Right ventricle myocardium inferior (tissue), 1 donor: ENCODE measurements at places on chromosomes 7 and 10. TPM values are rescaled to one million over a fixed set of nuclear protein-coding genes. Genes with fewer than 3 reads are reported as not detected.

Gene FEZF1
- not detected for total RNA-seq

Gene DCLRE1A
- 6.8 TPM for total RNA-seq

DNA sequence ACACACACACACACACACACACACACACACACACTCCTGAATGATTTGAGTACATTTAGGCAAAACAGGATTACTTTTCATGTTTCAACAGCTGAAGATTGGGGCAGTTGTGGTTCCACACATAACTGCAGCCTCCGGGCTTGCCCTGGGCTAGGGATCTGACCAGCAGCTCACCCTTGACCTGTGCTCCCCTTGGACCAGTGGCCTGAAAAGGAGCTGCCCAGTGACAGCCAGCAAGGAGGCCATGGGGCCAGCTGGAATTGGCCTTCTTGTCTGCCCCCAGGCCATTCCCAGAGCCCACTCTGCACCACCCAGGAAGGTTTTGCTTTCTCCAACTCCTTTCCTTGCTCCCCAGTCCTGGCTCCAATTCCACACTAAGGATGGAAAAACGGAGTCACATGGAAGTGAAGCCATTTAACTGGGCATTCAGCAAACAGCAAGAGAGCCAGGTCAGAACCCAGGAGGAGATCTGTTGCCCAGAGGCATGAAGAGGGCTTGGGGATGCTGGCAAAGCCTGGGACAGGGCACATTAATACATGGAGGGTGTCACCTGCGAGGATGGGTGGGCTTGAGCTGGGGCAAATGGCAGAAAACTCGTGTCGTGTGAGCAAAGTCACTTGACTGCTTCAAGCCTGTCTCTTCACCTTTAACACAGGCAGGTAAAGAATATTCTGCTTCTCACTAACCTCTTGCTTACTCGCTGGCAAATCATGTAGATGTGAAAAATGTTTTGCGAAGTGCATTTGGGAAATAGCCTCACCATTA, 61.5 kb upstream of the GDF10 start:
- DNase-seq, result no peak

DNA sequence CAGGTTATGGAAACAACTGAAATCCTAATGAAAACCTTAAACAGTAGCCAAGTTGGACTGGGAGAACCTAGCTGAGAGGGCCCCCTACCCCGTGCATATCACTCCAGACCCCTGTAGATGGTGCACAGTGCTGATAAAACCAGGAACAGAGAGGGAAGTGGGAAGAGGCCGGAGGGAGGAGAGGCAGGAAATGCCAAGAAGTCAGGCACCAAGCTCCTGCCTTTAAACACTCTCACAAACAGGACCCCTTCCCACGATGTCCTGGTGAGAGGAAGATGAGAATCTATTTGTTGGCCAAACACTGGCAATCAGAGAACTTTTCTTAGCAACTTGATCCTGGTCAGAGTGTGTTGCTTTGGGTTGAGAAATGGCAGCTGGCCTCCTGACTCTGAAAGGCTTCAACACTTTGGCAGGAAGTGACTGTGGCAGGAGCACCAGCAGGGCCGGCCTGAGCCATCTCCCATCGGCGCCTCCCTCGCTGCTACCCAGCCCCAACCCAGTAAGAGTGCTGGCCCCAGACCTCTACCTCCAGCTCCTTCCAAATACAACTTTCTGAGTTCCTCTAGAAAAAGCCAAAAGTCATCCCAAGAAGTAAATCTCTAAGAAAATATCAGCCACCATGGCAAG, 39.5 kb downstream of the GSDME start:
- DNase-seq, result no peak
